RCC 7860 (cell line): ENCODE measurements at places on chromosomes 1 and 21.

GRCh38 chr21:40563900-40564299 is 283.1 kb downstream of the DSCAM start:
- no peak for DNase-seq

DNA sequence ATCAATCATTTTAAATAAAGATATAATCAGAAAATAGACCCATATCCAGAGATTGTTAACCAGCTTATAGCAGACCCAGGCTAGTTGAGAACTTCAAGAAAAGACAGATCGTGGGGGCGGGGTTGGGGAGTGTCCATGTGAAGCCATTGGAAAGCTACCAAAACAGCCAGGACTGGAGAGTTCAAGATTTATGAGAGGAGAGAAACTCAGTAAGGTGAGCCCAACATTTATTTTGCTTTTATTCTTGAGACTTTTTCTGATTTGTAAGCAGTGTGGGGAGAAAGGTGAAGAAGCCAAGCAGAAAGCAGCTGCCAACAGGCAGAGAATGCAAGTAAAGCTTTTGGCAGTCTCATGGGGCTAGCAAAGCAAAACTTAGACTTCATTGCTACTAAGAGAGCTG is 179.9 kb downstream of the VPS13D start:
- no peak for DNase-seq

- no peak for DNase-seq
These were observed 46.9 kb downstream of the CD34 start for GRCh38 chr1:207863893-207864535.

- no peak for DNase-seq
These were observed 15.8 kb downstream of the RGS8 start for GRCh38 chr1:182668521-182669054.

- DNase-seq, result peak; percentile 26
These were observed 182.6 kb downstream of the VAV3 start for GRCh38 chr1:107782217-107782845.

GRCh38 chr1:36567601-36568341 is 85.1 kb upstream of the CSF3R start:
- DNase-seq, result no peak
